ENCODE measurements at places on chromosomes 12 and 14. TPM values are rescaled to one million over a fixed set of nuclear protein-coding genes. Genes with fewer than 3 reads are reported as not detected.
A peak's percentile ranks its signal among the peaks of the same experiment; 100 is the strongest.

GRCh38 chr12:82682851-82683261, 3.9 kb upstream of the TMTC2 start:
- no peaks in the 10 kb centered on the region for H3K27me3 ChIP-seq
- no peak overlapping the region for H3K4me3 ChIP-seq
- H3K27ac ChIP-seq = no peak overlapping the region
- no peak for DNase-seq
- no peaks in the 10 kb centered on the region for H3K36me3 ChIP-seq

GRCh38 chr14:61925732-61926435, 163.7 kb downstream of the SNAPC1 start:
- H3K27me3 ChIP-seq = no peaks in the 10 kb centered on the region
- H3K4me3 ChIP-seq = no peak overlapping the region
- no peak for DNase-seq
- no peaks in the 10 kb centered on the region for H3K36me3 ChIP-seq

DNA sequence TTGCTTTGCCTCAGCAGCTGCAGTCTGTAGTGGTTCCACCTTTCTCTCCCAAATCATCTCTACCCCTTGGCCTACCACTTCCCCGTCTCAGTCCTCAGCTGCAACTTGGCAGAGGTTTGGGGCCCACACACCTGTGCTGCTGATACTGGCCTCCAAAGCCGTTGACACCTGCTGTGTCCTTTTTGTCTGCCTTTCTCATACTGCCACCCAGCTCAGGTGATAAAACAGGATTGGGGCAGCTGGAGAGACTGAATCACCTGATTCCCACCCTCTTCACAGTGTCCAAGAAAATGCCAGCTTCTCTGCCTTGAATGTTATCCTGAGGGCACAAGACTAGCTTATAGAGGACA, 103.7 kb downstream of the ETV6 start:
- H3K4me3 ChIP-seq = no peak overlapping the region
- no peaks in the 10 kb centered on the region for H3K27me3 ChIP-seq
- no peaks in the 10 kb centered on the region for H3K36me3 ChIP-seq
- peak overlapping the region; percentile 38 for H3K27ac ChIP-seq
- peaks cover 17% of the 10 kb centered on the region for H3K4me1 ChIP-seq

The SIX6 gene
- total RNA-seq = not detected

The ACSM4 gene
- total RNA-seq = not detected

DNA sequence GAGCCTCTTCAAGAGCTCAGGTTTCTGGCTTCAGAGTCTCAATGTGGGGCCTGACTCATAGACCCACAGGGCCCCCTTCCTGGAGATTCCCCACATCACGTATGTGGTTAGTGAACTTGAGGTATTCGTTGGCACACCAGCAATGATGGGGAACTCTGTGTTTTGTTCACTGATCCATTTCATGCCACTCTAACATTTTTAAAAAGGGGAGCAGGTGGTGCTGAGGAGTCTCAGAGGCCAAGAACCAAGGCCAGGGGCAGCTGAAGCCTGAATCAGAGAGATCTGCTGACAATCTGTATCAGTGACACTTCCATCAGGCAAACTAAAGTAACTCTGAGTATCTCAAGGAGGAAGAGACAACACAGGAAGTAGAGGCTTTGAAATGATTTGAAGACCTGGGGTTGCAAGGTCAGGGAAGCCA, 323.4 kb downstream of the VRK1 start:
- H3K27me3 ChIP-seq = no peaks in the 10 kb centered on the region
- H3K4me3 ChIP-seq = no peak overlapping the region
- no peak for DNase-seq
- H3K4me1 ChIP-seq = no peaks in the 10 kb centered on the region

- DNase-seq = no peak
- no peak overlapping the region for H3K4me3 ChIP-seq
- H3K36me3 ChIP-seq = no peaks in the 10 kb centered on the region
- no peaks in the 10 kb centered on the region for H3K4me1 ChIP-seq
- H3K27me3 ChIP-seq = no peaks in the 10 kb centered on the region
- H3K27ac ChIP-seq = no peak overlapping the region
Observed at GRCh38 chr14:62431496-62431895, 613.8 kb downstream of the KCNH5 start.

Measured in tibial nerve (tissue), 4 donors.